ENCODE measurements at places on chromosomes 7 and 10. TPM values are rescaled to one million over a fixed set of nuclear protein-coding genes. Genes with fewer than 3 reads are reported as not detected.
A peak's percentile ranks its signal among the peaks of the same experiment; 100 is the strongest.

- DNase-seq = no peak
Observed at GRCh38 chr7:127486654-127487053, 94.1 kb upstream of the ZNF800 start.

GRCh38 chr10:6530966-6531365 lies 49.1 kb downstream of the PRKCQ start:
- no peak for DNase-seq

GRCh38 chr7:157557263-157557662 lies 220.5 kb downstream of the DNAJB6 start:
- DNase-seq = no peak

DNA sequence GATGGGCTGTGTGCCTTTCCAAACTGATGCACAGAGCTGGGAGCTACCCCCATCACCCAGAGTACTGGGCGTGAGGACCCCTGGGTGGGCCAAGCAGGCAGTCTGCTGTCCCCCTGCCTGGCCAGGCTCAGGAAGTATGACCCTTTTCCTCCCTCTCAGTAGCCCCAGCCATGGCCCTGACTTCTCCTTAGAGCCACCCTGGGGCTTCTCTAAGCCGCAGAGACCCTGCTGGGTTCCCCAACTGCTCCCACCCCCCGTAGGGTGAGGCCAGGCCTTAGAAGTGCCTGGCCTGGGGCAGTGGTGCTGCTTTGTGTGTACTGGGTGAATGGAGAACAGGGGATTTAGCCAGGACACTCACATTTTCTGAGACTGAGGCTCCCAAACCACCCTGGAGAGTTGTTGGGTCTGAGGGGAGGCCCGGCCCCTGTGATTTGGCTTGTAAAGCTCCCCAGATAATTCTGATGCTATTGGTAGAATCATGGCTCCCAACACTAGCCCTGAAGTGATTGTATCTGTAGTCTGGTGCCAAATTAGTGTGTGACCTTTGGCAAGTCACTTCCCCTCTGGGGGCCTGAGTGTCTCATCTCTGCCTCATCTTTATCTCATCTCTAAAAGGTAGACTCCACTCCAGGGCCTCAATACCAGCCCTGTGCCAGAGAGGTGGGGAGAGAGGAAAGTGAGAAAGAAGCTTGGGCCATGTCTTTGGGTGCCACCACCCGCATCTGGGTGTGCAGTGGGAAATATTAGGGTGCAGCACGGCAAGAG lies 99.7 kb upstream of the PPIF start:
- no peak for DNase-seq

- no peak for DNase-seq
Observed at GRCh38 chr10:72928798-72929197, 25.8 kb downstream of the PLA2G12B start.

- peak; percentile 70 for DNase-seq
Observed at GRCh38 chr7:26199301-26200037, 1.1 kb downstream of the HNRNPA2B1 start.

- no peak for DNase-seq
Observed at GRCh38 chr10:89973326-89973725, 271.9 kb downstream of the KIF20B start.

The PRTFDC1 gene
- total RNA-seq = 14.4 TPM

The AS3MT gene
- 8.3 TPM for total RNA-seq

The DNAJC12 gene
- 54.7 TPM for total RNA-seq

The RALA gene
- total RNA-seq = 69.9 TPM

The SPAM1 gene
- total RNA-seq = not detected

The SPDYE6 gene
- not detected for total RNA-seq

The EGFR gene
- total RNA-seq = 12.8 TPM

All from glutamatergic neuron (in vitro differentiated cells).